ENCODE measurements at places on chromosomes 16 and 17.

DNA sequence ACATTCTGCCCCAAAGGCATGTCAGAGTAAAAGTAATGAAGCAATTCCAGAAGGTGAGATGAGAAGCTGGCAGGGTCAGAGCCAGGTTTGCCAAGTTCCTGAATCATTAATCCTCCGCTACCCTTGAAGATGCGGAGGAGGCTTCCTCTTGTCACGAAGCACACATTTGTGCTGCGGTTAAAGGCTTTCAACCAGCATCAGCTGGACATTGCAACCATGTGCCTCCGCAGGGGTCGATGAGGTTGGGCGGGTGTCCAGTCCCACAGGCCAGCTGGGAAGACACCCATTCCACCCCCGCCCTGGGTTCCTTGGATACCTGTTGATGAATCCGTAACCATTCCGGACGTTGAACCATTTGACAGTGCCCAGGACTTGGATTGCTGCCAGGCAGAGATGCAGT is 1.3 kb downstream of the YBX2 start:
- peak; percentile 22 for DNase-seq

DNA sequence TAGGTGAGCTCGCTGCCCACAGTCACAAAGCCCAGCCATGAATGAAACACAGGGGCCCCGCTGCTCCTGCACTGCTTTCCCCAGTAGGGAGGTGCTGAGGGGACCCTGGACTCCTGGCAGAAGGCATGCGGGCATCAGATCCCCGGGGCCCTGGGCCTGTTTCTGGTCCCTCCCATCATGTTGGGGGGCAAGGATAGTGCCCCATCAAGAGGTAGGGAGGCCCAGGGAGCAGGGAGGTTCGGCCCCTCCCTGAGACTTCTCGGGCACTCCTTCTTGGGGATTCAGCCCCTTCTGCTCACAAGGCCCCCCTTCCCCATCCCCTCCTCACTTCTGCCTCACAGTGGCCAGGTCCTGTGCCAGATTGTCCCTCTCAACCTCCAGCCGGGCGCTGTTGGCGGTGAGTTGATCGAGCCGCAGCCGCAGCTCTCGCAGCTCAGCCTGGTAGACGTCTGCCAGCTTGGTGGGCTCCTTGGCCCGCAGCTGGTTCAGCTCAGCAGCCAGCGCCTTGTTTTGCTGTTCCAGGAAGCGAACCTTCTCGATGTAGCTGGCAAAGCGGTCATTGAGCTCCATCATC is 515 bp downstream of the GFAP start:
- peak; percentile 22 for DNase-seq

DNA sequence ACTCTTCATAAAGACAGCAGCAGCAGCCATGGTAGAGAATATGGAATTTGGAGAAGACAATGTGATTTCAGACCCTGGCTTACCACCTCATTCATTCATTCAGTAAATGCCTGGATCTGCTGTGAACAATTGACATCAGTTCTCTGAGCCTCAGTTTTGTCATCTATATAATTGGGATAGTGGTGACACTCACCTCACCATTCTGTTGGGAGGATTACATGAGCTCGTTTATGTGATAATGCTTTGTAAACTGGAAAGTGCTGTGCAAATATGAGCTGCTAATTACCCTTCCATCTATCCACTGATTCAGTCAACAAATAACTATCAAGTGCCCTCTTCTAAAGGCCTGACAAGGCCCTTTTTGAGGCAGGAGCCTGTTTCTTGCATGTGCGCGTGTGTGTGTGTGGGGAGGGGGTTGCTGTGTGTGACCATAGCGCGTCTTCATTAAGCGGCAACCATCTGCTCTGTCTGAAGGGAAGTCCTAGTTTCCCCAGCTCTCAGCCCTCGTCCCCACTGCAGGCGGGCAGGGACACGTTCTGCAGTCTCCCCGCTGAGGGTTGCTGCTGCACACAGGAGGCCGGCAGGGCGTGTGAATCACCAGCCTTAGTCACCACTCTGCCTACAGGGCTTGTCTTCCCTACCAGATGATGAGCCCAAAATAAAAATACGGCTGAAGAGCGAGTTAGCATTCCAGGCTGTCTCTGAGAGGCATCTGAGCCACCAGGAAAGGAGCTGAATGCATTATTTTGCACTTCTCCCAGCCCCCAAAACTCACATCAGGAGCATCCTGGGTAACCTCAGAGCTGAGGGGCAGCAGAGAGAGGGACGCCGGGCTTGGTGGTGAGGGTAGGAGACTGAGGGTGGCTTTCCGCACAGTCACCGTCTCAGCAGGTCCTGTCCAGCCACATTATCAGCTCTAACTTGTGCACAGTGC is 19.9 kb downstream of the ARL4D start:
- no peak for DNase-seq

- peak; percentile 84 for DNase-seq
These were observed 64.1 kb downstream of the PLD6 start for GRCh38 chr17:17141860-17142552.

DNA sequence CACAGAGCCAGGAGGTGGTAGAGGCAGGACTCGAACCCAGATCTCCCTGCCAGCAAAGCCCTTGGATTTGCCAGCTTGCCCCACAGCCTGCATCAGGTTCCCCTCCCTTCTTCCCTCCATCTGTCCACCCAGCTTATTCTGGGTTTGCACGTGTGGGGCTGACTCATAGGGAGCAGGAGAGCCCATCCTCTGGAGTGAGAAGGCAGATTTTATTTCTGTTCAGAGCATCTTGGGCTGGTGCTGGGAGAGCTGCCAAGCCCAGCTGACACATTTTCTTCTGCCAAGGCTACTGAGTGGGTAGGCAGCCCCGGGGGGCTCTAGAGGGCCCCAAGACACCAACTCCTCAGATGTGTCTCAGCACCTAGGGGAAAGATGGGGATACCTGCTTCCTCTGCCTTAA is 106.3 kb upstream of the CRHR1 start:
- DNase-seq: no peak

DNA sequence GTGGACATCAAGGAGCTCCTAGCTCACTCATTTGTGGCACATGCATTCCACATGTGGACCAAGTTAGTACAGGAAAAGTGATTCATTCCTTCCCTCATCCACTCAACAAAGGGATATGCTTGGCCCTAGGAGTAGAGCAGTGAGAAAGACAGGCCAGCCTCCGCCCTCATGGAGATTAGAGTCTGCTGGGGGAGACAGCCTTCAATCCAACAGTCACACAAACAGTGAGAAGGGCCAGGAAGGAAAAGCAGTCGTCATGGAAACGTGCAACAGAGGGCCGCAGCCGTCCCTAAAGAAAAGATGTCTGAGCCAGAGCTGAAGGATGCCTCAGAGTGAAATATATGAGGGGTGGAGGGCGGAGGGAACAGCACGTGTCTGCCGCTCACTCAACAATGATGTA is 109.9 kb downstream of the VPS53 start:
- no peak for DNase-seq

GRCh38 chr16:57022445-57022844 is 33.1 kb downstream of the NLRC5 start:
- no peak for DNase-seq

GRCh38 chr17:66469890-66470289 is 167.5 kb downstream of the PRKCA start:
- DNase-seq: no peak

DNA sequence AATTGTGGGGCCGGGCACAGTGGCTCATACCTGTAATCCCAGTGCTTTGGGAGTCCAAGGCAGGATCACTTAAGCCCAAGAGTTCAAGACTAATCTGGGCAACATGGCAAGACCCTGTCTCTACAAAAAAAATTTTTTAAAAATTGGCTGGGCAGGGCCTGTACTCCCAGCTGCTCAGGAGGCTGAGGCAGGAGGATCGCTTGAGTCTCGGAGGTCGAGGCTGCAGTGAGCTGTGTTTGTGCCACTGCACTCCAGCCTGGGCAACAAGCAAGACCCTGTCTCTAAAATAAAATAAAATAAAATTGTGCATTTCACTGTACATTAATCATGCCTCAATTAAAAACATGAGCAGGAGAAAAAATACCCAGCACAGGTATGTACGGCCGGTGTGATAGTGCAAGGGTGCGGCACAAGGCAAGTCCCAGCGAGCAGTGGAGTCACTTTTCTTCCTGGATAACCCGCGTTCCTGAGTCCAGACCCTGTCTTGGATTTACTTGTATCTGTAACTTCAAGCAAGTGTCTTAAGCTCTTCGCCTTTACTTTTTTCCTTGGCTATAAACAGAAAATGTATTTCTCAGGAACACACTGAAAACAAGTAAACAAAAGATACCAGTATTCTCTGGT is 11.4 kb downstream of the ZDHHC7 start:
- no peak for DNase-seq

GRCh38 chr16:69411064-69411985 is 13.1 kb upstream of the CYB5B start:
- no peak for DNase-seq

GRCh38 chr16:59342669-59343068 is 608.6 kb upstream of the GOT2 start:
- DNase-seq: no peak

DNA sequence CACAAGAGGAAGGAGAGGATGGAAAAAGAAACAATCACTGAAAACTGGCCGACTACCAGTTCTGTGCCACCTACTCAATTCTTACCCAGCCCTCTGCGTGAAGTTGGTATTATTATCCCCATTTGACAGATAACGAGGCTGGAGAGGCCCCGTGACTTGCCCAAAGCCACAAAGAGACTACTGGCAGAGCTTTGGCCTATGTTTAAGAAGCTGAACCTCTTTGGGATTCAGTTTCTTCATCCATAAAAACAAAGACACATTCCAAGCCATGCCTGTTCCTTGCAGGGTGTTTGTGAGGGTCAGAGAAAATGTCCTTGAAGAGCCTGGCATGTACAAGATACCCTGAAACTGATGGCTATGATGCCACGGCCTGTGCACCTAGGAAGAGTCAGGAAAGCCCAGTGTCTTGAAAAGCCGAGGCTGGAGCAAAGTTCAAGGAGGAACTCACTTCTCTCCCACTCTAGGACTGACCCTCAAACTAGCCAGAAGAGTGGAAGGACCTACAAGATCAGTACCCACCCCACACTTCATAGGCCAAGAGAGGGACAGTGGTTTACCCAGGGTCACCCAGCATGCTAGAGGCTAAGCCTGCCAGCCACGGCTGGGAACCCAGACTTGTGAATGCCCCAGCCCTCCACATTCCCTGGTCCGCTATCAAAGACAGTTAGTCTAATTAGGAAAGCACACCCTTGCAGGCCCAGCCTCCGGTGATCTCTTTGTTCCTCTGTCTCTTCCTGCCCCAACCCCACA is 1.6 kb upstream of the ACSF2 start:
- DNase-seq: no peak

DNA sequence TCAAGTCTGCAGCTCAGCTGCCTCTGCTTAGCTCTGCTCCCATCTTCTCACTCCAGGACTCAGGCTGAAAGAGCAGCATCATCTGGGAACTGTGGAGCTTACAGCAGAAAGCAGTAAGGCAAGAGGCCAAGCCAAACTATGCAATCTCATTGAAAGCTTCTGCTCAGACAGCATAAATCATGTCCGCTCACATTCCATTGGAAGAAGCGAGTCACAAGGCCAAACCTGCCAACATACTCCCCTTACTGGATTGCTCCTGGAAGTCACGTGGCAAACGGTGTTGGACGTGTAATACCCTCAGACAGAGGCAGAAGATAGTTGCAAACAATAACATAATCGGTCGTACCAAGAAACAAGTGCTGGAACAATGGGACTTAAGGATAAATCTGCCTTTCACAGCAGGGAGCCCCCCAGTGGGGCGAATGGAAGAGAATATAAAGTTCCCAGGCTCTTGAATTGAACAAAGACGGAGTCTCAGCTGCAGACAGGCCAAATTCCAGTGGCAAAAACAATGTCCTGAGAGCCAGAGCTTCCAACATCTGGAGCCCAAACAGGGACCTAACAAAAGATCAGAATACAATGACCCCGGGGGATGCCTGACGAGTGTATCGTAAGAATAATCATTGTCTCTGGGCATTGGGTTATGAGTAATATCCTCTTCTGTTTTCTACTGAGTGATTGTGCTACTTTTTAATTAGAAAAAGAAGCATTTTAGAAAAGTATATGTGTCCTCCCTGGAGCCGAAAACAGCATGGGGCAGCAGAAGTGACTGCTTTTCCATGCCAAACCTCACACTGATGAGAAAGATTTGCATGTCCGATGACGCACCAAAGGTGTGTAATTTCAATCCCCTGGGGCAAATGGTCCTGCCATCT is 68.4 kb downstream of the CMC2 start:
- no peak for DNase-seq

DNA sequence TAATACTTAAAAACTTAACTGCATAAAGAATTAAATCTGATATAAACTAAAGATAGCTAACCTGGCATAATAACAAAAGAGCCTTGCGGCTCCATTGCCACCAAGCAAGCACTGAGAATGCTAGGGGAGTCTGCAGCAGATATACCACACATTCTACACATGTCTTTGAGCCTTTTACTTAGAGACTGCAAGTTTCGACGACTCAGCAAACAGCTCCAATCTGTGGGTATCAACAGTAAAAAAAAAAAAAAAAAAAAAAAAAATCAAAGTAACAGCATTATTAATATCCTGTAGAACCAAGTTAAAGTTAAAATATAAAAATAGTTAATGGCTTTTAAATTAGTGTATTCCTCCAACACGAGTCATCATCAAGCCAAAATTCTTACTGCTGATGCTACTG is 27.8 kb upstream of the INTS2 start:
- no peak for DNase-seq

DNA sequence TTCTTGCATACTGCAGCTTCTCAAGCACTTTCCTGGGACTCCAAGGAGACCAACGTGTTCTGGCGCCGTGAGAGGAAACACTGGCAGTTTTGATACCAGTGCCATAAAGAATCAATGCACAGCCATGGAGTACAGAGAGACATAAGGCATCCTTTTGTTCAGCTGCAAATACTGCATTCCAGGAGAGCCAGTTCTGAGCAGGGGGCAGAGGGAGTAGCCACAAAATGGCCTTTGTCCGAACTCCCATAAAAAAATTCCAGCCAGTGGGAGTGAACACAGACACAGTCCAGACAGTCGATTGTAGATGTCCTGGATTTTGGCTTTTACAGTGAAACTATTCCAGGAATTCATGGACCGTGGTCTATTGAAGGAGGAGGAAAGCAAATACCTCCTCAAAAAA is 36.2 kb upstream of the TEKT3 start:
- DNase-seq: no peak

- no peak for DNase-seq
These were observed 34.7 kb downstream of the SOCS3 start for GRCh38 chr17:78325076-78325687.

DNA sequence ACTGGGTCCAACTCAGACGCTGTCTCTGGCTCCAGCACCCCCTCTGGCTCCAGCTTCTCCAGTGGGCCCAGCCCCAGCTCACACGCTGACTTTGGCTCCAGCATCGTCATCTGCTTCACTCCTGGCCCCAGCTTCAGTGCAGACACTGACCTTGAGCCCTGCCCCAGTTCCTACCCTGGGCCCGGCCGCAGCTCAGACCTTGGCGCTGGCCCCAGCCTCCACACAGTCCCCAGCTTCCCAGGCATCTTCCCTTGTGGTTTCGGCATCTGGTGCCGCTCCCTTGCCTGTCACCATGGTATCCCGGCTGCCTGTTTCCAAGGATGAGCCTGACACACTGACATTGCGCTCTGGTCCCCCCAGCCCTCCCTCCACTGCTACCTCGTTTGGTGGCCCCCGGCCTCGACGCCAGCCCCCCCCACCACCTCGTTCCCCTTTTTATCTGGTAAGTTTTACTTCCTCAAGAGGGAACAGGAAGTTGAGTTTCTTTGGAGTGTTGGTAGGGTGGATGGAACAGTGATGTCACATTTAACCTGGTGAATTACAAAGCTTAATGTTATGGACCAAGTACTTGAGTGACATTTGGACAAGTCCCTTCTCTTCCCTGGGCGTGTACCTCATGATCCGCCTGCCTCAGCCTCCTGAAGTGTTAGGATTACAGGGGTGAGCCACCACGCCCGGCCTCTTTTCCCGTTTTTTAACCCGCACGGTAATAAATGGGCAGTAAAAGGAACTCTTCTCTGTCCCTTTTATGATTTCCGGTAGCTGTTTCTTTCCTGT is 23.4 kb upstream of the PHKG2 start:
- no peak for DNase-seq

Measured in SK-N-SH (cell line).